NCI-H526 treated with DMSO at 0.1 percent for 48 hours (cell line): ENCODE measurements at places on chromosomes 1 and 21.

DNA sequence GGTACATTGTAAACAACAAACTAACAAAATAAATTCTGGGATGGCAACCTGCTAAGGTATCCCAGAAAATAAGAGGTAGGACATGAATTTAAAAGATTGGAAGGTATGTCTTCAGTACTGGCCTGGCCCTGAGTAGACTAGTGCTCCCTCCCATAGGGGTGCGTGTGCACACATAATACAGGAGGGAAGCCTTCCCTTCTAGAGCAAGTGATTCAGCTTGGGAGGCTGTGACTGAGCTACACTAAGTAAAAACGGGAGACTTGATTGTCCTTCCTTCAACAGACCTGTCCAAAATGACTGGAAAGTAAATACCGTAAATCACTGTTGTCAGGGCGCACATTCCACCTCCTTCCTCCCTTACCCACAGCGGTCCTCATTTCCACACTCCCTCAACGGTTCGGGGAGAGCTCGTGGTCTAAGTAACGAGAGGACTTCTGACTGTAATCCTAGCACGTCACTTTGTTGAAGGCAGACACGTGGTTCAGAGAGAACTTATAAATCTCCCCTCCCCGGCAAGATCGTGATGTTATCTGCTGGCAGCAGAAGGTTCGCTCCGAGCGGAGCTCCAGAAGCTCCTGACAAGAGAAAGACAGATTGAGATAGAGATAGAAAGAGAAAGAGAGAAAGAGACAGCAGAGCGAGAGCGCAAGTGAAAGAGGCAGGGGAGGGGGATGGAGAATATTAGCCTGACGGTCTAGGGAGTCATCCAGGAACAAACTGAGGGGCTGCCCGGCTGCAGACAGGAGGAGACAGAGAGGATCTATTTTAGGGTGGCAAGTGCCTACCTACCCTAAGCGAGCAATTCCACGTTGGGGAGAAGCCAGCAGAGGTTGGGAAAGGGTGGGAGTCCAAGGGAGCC is at the start of gene TGFB2:
Gene TGFB2 (plus strand): TSS at position 523 of the 859 bp plus-strand sequence. CDS start 1,366 bp downstream, outside the sequence.
- DNase-seq = no peak

DNA sequence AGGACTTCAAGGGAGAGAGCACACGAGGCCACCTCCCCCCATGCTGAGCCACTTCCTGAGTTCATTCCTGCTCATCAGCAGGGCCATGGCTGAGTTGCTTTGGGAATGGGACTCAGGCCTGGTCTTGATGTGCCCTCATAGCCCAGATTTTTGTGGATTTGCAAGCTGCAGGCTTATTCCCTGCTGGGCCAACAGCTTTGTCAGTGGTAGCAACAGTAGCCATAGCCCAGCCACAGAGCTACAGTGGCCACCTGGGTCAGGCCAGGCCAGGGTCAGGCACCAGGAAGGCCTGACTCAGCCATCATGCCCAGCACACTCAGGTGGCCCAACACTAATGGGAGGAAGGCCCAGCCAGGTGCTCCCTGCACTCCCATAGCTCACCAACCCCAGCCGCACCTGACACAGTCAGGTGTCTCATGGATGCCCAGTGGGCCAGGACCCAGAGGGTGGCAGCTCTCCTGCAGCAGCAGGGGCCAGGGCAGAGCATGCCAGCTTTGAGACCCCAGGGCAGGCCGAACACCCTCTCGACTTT is 33.5 kb downstream of the EPHA2 start:
- DNase-seq = no peak

DNA sequence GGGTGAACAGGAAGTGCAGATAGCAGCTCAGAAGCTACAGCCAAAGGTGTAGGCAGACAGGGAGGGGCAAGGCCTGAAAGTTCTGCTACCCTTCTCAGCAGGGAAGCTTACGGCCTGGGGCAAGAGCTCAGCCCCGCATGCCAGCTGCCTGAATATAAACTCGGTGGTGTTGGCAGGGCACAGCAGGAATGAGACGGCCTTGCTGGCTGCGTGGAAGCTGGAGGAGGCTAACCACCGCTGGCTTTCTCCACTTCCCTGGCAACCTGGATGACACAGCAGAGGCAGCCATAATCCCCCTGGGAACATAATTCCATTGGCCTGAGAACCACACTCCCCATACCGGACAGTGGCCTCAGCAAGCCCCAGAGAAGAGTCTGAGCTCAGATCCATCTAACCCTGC is 81.9 kb upstream of the PRRC2C start:
- no peak for DNase-seq

DNA sequence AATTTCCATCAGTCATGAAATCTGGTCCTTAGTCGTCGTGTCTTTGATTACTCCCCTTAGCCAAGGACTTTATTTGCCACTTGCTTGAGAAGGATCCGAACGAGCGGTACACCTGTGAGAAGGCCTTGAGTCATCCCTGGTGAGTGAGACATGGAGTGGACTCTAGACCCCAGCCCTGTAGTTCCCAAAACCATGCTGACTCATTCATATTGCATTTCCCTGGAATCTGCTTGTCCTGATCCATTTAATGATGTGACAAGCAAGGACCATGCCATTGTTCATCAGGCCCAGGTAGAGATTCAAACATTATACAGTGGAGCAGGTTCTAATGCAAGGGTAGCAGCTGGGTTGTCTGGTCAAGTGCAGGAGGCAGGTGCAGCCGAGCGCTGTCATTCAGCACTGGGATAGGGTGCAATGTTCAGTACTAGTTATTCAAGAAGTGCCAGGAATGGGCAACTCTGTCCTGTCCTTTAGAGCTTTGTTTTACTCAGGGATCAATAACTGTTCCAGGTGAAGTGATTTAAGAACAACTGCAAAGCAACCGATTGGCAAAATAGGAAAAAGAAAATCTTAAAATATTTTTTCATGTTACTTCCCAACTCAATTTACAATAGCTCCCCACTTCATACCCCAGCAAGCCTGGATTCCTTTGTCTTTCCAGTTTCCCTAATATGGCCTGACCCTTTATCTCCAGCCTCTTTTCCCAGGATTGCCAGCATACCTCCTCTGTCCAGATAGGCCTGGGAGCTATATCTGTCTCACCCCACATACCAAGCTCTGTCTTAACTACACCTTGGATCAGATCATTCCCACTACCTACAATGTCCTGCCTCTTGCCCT is 26.5 kb downstream of the CAMK1G start:
- DNase-seq = no peak

- no peak for DNase-seq
These were observed 167.5 kb downstream of the CLIC6 start for GRCh38 chr21:34836103-34836932.

DNA sequence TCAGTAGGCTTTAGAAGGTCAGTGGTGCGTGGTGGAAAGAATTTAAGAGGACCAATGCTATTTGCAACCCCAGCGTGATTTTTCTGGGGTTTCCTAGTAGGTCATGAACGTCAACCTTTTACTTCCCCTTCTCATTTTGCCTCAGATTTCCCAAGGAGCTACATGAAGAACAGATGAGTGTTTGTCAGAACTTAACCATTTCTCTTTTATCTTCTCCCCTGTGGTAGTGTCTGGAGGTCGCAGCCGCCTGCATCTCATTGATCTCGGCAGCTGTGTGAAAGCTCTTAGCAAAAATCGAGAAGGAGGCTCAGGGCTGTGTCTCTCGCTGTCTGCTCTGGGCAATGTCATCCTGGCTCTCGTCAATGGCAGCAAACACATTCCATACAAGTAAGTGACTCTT is 491.1 kb downstream of the KIF26B start:
- no peak for DNase-seq

DNA sequence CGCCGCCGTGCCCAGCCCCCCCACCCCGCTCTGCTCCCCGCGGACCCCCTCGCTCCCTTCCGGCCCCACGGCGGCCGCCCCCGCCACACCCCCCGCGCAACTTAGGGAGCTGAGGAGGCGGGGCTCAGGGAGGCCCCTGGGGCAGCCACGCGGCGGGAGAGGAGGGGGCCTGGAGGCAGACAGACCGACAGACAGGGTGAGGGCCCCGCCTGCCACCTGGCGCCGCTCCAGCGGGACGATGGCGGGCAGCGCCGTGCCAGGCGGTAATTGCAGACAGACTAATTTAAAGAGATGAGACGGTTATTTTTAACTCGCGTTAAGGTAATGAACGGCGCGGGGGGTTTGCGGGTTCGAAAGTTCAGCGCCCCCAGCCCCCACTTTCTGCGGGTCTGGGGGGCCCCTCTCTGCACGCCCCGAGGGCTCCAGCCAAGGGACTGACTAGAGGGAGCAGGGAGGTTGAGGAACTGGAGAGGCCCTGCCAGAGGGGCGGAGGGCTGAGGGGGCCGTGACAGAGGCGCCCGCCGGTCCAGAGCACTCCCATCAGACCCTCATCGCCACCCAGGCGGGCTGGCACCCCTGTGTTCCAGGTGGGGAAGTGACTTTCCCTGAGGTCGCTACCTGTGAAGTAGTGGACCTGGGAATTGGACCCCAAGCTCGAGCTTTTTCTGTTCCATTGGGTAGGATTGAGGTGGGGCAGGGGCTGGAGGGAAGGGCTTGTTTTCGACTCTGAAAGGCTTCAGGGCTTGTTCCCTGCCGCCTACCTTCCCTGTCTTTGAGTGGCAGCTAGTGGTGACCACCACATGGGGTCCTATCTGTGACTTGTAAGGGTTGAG is 5.4 kb downstream of the FOXO6 start:
- peak; percentile 69 for DNase-seq

DNA sequence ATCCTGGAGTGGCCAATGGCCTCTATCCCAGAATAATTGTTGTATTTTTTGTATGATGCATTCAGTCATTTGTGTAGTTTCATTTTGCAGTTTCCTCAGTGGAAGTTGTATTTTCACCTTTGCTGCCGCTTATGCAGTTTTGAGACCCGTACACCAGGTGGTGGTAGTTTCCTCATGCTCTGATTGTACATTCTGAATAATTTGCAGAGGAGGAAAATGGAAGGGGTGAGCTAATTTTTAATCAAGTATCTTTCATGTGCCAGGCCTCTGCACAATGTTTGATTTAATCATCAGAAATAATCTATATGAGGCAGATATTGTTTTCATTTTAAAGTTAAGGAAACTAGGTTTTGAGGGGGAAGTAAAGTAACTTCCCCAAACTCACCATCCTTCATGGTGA is 29.5 kb downstream of the HLX start:
- DNase-seq = no peak

DNA sequence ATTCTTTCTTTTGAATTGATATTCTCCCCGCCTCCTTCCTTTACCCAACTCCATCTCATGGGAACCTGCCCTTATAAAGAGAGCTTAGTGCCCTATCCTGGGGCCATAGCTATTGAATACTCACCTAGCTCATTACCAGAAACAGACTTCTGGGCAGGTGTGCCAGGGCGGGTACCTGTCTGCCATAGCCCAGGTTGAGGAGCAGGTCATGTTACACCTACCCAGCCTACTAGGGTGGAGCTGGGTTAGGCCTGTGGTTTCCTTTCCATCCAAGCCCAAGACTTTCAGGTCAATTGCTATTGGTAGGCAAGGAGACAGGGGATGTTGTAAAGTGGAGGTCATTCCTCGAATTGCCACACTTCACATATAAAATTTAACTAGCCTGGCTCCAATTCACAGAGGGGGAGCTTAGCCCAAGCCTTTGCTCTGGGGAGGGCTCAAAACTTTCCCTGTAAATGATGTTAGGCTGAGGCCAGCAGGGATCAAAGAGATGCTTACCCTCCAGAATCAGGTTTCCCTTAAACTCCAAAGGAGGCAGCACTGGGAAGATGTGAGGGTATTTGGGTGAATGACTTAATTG is 87.1 kb upstream of the IPO9 start:
- no peak for DNase-seq

GRCh38 chr1:236795757-236796667 is 920 bp downstream of the MTR start:
- DNase-seq = peak; percentile 39

- DNase-seq = no peak
These were observed 209.0 kb downstream of the RHOU start for GRCh38 chr1:228944296-228944695.

- DNase-seq = no peak
These were observed 228.0 kb downstream of the TOMM20 start for GRCh38 chr1:234900595-234900994.

DNA sequence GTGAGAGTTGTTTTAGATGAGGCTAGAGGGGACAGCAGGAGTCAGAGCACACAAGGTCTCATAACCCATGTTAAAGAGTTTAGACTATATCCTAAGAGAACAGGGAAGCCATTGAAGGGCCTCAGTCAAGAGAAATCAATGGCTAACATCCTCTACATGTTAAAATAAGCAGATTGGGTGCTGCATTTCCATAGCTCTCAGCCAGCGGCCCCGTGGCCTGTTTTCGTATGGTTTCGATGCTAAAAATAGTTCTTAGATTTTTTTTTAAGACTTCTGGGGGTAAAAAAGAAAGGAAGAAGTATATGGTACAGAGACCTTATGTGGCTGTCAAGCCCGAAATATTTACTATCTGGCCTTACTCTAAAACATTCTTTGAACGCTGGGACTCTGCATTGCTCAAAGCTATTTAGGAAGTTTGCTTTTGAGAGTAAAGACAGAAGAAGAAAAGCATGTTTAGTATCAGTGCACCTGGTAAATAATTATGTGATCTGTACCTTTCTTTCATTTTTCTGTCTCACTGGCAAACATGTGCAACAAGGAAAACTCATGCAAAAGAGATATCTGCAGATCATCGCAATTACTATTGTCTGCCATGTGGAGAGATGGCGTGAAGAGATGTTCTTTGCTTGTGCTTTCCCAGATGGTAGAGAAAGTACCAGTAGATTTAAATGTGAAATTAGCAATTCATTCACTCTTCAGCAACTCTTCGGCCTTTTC is 8.4 kb downstream of the PDIK1L start:
- DNase-seq = no peak

GRCh38 chr1:37471345-37472231 is 2.8 kb upstream of the ZC3H12A start:
- no peak for DNase-seq

- DNase-seq = peak; percentile 86
These were observed 283.4 kb downstream of the ASTN1 start for GRCh38 chr1:176880955-176881595.

- peak; percentile 88 for DNase-seq
These were observed 33.3 kb downstream of the TIAM1 start for GRCh38 chr21:31310750-31311149.

DNA sequence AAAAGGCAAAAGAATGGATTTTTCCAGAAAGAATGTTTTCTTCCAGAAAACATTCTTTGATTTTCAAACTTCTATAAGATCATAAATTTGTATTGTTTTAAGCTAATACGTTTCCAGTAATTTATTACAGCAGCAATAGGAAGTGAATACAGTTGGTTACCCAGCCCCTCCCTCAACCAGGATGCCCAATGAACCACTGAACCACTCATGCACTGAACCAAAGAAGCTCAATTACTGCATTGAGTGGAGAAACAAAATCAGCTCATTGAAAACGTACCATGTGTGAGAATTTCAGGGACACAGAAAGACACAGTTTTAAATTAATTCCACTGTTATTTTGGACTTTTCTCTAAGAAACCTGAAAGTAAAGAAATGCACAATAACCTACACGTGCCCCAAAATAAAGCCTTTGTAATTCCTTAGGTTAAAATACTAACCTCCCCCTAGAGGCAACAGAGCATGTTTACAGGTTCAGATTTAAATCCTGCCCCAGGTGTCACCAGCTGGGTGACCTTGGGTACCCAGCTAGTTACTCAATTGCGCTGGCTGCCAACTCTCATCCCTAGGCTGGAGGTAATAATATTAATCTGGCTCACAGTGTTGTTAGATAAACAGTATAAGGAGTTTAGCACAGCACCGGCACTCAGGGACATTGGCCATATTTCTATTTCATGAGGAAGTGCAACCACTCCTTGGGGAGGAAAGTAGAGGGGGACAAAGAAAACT is 111.7 kb downstream of the NMNAT2 start:
- peak; percentile 49 for DNase-seq

- no peak for DNase-seq
These were observed 36.2 kb downstream of the BACH1 start for GRCh38 chr21:29334717-29335428.

GRCh38 chr1:221449801-221450470 is 292.0 kb downstream of the DUSP10 start:
- DNase-seq = no peak

- no peak for DNase-seq
These were observed 717.3 kb downstream of the MATN1 start for GRCh38 chr1:30005972-30006619.
